Stimulated activated naive B cell treated with anti-CD40 and anti-IgM and Interleukin-4, amounts not matched to agents 10 μg/mL and 1 μg/mL and 100 μg/mL, for 72 hours (primary cell): ENCODE measurements at places on chromosomes 6 and 20.

DNA sequence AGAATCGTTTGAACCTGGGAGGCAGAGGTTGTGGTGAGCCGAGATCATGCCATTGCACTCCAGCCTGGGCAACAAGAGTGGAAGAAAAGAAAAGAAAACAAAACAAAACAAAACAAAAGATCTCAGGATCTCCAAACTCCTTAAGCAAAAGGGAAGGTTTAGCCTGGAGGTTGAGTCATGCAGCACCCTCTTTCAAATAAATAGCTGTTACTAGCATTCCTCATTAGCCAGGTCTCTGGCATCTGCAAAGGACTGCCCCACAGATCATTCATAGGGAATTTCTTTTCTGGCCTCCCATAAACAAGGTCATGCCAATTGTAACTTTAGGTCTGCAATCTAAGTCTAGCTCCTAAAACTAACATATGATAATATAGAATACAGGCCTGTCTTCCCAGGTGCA lies 37.2 kb downstream of the EDN1 start:
- no peak for DNase-seq

- no peak for DNase-seq
These were observed 48.9 kb downstream of the HDDC2 start for GRCh38 chr6:125252891-125253290.

- no peak for DNase-seq
These were observed 52.3 kb downstream of the SLC22A3 start for GRCh38 chr6:160400446-160400845.

DNA sequence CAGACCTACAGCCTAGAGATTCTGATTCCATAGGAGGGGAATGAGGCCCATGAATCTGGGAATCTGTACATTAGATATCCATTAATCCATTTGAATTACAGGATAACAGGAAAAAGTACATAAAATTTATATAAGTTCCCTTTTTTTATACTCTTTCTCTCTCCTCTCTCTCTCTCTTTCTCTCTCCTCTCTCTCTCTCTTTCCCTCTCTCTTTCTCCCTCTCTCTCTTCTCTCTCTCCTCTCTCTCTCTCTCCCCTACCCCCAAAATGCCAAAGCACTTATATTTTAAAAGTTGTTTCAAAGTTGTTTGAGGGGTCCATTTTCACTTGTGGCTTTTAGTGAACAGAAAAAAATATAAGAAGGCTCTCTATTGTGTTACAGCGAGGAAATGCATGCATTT lies 15.1 kb downstream of the TSHZ2 start:
- DNase-seq, result no peak

DNA sequence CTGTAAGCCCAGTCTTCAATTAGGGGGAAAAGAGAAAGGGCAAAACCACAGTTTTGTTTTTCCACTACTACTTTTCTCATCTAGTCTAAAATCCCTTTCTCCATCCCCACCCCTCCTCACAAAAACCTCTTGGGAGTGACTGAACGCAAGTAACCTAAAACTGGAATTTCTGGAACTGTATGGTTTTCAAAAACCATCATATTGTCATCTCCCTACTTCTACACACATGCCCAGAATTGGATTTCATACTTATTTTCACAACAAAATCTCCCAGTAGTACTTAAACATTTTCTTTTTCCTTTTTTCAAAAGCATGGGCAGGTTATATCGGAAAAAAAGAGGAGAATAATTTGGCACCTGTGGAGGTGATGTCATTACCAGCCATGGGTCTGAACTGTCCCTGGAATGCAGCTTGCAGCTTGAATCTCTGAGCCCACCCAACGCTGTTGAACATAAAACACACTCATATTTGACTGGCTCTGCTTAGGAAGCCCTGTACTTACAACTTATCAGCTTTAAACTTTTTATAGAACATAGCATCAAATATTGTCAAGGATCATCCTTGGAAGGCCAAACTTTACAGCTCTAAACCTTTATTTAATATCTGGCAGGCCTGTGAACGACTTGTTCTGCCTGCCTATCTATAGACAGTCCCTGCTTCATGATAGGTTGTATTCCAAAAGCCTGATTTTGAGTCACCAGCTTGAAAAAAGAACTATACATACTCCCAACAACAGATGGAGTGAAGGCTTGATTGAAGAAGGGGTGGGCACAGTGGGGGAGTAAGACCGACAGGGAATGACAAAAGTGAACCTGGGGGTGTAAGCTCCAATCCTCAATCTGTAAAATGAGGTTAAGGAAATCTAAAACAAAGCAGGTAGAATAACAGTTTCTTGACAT lies 59.3 kb downstream of the EPB41L2 start:
- no peak for DNase-seq

DNA sequence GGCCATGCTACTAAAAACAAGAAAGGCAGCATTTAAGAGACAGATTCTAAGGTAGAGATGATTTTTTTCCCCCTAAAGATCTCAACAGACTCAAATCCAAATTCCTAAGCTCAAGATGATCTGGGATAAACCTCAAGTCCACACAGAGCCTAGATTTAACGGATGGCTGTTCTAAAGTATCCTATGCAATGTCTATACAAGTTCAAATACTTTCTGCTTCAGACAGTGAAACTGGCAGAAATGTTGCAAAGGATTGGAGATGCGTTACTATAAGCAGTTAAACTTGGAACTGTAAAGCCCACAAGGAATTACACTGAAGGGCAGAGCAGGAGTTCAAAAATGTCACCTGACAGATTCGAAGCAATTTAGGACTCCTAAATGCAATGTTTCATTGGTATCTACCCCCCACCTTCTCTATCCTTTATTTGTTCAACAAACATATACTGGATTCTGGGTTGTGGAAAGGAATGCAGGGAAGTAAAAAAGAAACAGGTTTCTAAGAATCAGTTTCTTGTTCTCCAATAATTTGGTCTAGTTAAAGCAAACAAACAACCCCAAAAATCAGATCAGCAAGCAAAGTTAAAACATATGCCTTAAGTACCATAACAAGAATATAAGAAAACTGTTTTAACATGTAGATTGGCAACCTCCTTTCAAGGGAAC lies 1.6 kb downstream of the DNAAF9 start:
- DNase-seq, result no peak

DNA sequence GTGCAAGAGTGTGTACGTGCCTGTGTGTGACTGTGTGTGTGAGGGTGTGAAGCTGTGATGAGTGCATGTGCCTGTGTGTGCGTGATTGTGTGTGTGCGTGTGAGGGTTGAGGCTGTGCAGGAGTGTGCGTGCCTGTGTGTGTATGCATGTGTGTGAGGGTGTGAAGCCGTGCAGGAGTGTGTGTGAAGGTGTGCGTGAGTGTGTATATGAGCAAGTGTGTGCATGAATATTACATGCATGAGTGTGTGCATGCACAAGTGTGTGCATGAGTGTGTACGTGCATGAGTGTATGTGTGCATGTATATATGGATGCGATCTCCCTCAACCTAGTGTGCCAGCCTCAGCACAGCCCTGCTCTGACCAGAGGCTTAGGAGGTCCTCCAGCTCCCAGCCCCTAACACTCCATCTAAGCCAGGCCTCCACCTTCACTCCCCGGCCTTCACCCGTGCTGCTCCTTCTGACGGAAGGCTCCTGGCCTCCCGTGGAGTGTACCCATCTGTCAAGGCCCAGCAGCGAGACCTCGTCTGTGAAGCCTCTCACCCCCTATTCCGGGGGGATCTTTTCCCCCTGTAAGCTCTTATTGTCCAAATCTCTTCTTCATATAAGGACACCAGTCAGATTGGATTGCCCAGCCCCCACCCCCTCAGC lies 19.9 kb upstream of the PHACTR3 start:
- DNase-seq, result no peak

GRCh38 chr6:75934643-75935472 lies 137.6 kb downstream of the IMPG1 start:
- peak; percentile 13 for DNase-seq

DNA sequence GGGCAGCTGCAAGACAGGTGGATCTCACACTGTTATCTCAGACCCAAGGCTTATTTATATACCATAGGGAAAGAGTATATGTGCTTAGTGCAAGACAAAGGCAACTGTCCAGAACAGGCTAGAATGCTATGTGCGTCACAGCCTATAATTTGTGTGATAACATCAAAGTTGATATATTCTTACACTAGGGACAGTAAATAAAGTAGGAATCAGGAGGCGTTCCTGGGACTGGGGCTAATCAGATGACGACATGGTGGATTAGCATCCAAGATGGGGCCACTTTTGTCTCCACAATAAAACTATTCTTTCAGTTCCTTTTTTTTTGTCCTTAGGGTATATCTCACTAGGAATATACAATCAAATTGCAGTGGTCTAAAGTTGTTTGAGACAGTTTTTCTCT lies 54.9 kb upstream of the IER3 start:
- DNase-seq, result no peak

GRCh38 chr6:22081709-22082108 lies 215.1 kb downstream of the PRL start:
- DNase-seq, result no peak

- DNase-seq, result no peak
These were observed 1.7 kb upstream of the PLA2G7 start for GRCh38 chr6:46736906-46737305.

DNA sequence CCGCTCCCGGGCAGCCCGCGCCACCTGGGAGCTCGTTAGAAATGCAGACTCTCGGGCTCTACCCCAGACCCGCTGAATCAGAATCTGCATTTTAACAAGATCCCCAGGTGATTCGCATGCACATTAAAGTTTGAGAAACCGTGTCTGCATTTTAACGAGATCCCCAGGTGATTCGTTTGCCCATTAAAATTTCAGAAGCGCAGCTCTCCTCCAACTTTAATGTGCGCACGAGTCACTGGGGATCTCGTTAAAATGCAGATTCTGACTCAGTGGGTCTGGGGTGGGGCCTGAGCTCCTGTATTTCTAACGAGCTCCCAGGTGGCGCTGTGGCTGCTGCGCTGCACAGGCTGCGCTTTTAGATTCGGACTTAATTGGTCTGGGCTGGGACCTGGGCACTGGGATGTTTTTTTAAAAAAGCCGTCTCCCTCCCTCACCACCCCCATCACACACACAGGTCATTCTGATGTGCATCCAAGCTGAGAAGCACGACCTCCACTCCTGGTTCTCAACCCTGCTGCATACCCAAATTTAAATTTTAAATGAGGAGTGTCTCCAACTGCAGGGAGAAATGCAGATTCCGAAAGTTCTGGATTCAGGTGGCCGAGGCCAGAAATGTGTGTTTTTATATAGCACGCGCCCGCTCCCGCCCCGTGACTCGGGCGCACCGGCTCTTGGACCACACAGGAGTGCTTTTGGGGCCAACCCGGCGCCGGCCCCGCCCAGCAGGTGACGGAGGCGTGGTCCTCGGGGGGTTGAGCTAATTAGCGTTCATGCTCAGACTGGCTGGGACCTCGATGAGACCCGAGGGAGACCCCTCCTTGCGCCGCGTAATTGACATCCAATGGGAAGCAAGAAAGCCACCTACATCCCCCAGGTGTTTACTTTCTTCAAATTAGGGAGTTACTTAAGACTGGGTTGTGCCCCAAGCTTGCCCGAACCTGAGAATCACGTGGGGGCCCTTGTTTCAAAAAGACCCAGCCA lies 85.8 kb downstream of the ZFP64 start:
- DNase-seq, result no peak

DNA sequence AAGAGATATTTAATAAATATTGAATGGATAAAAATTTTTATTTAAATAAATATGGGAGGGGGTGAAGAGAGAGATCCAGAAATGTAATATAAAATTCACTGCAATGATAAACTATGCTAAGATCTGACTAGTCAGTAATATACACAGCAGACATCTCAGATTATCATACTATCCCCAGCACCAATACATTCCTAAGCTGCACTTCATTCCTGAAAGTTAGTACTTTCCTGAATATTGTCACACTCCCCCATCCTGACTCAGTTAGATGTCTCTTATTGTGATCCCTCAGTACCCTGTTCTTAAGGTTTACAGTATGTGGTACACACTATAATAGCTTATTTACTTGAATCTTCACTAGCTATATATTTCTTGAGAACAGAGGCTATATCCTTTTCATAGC lies 88.3 kb upstream of the KCNQ5 start:
- DNase-seq, result no peak

DNA sequence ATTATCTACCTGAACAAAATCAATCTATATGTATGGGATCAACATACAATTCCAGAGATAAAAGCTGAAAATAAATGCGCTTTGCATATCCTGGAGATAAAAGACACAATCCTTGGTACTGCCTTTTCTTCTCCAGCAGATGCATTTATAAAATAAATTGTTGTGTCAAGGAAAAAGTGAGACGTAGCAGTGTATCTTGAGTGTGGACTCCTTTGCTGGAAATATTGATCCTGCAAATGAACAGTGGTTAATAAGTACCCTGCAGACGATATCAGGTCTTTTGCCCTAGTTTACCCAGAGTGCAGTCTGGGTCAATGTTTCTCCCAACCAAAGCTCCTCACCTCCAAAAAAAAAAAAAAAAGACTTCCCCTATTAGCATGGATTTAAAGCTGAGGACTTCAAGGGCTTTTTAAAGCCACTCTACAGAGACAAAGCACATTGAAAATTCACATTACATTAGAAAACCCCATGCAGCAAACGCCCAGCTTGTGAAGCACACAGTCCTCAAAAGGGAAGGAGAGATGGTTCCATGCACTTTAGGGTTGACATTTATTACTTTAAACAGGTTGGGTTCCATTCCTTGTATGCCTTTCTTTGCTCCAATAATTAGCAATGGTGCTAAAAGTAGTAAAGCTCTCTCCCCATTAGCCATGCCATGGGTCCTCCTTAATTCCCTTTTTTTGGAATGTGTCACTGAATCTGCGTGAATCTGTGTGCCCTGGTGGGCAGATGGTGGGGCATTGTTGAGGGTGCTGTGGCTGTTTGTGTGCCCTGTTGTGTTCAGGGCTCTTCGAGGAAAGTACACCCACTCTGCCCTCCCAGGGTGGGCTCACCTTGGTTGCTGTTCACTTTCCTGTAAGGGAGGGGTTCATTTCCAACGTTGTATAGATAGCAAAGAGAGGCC lies 21.1 kb downstream of the FOXA2 start:
- DNase-seq, result no peak

DNA sequence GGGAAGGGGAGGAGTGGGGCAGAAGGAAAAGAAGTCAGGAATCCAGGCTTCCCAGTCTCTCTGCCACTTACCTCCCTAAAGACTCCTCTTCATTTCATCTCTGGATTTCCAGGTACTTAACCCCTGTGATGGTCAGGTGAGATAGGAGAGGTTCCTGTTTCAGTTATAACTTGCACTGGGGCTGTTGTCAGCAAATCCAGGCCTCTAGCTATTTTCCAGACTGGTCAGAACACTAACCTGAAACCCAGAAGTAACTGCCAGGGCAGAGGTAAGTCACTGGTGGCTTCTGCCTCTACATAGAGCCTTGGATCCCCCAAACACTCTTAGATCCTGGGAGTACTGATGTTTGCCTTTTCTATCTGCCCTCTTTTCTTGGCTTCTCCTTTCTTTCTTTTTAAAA lies 233.5 kb upstream of the TAB2 start:
- DNase-seq, result no peak
